ENCODE measurements at places on chromosomes 3 and 15. TPM values are rescaled to one million over a fixed set of nuclear protein-coding genes. Genes with fewer than 3 reads are reported as not detected.

- no peak for DNase-seq
Measured at GRCh38 chr3:78143000-78143399, 1103.1 kb downstream of the ROBO2 start.

DNA sequence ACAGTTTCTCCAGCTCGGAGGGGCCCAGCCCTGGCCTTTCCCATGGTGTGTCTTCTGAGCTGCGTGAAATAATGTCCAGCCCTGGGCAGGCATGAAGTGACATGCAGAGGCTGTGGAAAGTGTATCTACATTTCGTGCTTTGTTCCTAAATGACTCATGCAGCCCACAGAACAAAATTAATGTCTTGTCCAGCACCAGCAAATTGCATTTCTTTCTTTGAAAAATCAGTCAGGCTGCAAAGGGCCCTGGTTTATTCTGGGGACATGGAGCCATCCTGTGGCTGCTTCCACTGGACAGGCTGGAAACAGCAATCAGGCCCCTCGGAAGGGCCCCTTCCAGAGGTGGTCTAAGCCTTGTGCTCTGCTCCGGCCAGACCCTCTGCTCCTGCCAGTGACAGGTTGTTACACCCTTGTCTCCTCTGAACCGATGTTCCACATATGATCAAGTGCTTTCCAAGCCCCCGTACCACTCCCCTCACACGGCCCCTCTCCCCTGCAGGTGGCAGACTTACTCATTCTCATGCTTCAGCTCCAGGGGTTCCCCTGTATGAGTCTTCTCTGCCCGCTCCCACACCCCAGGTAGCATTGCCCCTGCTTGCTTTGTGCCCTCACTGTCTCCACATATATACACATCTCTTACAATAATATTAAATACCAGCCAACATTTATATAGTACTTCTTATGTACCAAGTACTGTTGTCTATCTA lies 33.7 kb downstream of the CRYGS start:
- DNase-seq, result no peak

DNA sequence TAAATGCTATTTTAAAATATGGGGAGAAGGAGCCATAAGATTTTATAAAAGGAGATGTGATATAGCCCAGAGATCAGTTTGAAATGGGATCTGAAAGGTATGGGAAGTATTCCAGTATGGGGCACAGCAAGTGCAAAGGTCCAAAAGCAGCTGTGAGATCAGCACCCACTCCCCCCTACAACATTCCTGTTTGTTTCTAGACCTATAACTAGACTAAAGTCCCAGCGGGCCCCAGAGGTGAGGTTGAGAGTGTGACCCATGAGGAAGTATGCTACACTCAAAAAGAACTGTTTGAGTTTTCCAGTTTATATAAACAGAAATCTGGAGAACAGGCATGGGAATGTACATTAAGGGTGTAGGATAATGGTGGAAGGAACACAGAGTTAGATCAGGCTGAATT lies 152.5 kb downstream of the TBC1D5 start:
- DNase-seq, result no peak

GRCh38 chr3:63909431-63909830 lies 2.8 kb downstream of the SCAANT1 start:
- no peak for DNase-seq

DNA sequence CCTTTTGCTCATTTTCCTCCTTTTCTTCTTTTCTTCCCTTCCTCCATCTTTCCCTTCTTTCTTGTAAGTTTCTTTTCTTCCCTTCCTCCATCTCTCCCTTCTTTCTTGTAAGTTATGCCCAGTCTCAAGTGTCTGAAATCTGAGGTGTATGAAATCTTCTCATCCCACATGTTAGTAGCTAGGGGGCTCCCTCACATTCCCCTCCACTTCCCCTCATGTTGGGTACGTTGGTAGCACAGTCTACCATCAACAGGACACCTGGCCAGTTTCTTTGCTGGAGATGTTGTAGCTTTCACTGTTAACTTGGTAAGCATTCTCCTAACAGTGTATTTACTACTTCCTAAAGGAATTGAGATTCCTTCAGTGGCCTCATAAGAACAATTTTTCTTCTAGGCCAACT lies 133.9 kb downstream of the ALDH1A2 start:
- no peak for DNase-seq

GRCh38 chr15:59699810-59700431 lies 10.8 kb upstream of the BNIP2 start:
- DNase-seq, result no peak

- no peak for DNase-seq
Measured at GRCh38 chr3:52202384-52203077, 4.6 kb downstream of the ALAS1 start.

DNA sequence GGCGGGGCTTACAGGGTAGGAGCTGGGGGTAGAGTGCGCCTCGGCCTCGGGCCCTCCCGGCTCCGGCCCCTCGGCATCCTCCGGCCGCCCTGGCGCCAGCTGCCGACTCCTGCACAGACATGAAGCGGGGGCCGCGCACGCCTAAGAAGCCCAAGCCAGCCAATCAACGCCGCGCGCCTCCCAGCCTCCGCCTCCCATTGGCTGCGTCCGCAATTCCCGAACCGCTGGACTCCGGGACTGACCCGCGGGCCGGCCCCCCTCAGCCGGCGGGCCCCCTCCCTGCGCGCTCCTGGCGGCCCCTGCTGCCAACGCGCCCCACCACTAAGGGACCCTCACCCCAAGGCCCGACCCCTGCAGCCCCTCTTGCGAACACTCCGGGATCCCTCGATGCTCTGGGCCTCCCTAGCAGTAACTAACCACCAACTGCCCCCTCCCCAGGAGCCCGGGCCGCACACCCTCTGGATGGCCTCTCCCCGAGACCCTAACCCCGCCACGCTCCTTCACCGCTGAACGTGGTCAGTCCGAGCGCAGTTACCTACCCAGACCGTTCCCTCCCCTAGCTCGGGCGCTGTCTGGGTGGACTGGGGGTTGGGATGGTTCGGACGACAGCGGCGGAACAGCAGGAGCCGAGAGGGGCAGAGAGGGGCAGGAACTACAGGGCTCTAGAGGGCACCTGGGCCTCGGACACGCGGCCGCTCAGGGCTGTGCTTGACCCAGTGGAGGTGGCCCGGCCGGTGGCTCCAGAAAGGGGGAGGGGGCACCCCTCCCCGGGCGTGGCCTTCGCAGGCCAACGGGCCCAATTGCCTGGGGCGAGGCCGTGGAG lies 5.0 kb downstream of the GATA2 start:
- no peak for DNase-seq

DNA sequence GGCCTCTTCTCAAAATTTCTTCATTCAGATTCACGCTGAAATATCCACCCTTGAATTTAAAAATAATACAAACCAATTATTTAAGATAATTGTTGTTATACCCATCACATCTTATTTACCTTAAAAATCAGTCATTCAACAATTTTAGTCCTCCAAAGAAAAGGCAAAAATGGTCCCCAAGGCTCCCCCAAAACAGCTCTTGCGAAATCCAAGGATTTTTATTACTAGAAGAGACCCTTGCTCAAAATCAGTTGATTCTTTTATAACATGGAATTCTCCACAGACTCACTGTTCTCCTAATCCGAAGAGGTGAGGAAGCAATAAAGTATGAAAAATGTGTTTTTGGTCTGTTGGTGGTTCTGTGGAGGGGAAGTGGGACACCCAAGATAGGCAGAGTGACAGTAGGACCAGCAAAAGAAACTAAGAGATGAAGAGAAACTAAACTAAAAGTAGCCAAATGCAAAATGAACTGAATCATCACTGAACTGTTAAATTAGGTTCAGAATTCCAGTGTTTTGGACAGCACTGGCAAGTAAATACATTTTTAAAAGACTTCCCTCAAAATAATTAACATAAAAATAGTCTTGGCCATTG lies 19.1 kb upstream of the PLCH1 start:
- no peak for DNase-seq

DNA sequence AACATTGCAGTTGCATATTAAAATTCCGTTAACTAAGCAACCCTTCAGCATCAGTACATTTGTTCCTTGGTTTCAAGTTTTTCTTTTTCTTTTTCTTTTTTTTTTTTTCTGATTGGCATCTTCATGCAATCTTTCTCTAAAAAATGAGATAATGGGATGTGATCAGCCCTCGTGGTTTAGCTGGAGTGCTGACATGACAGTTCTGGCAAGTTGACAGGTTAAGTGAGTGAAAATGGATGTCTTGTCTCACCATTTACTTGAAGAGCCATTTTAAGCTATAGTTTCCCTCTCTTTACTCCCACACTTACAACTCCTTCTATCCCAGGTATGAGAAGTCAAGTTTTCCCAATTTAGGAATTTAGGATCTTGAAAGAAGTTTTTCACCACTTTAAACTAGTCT lies 495.2 kb downstream of the ROBO2 start:
- DNase-seq, result no peak

The SEMA6D gene
- not detected for total RNA-seq

The MESP1 gene
- total RNA-seq, result 3.1 TPM
